ENCODE measurements at places on chromosomes 11 and 22. TPM values are rescaled to one million over a fixed set of nuclear protein-coding genes. Genes with fewer than 3 reads are reported as not detected.
A peak's percentile ranks its signal among the peaks of the same experiment; 100 is the strongest.

F2 gene
- not detected for total RNA-seq

- no peak for DNase-seq
Observed at GRCh38 chr22:19746726-19747125, 13.9 kb upstream of the TBX1 start.

GRCh38 chr11:14499178-14499559, 442 bp downstream of the COPB1 start:
- no peak for DNase-seq

GRCh38 chr11:61757213-61757862, 4.9 kb downstream of the MYRF start:
- DNase-seq = no peak

- DNase-seq = peak; percentile 59
Observed at GRCh38 chr11:121249039-121249663, 43.4 kb upstream of the SC5D start.

DNA sequence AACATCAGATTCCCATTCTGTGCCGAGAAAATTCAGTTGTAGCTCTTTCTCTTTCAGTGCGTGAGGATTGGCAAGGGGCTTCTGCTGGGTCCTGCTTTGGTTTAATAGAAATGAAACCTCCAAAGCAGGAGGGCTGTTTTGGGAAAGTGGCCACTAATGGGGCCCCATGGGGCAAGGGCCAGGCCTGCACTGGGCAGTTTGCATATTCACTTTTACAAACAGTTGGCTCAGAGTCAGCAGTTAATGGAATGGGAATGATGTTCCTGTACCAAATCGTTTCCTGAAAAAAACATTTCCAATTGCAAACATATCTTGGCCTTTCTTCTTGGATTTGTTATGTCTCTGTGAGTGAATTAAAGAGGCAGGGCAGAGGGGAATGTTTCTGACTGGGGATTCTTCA, 92.1 kb downstream of the PARVA start:
- peak; percentile 72 for DNase-seq

DNA sequence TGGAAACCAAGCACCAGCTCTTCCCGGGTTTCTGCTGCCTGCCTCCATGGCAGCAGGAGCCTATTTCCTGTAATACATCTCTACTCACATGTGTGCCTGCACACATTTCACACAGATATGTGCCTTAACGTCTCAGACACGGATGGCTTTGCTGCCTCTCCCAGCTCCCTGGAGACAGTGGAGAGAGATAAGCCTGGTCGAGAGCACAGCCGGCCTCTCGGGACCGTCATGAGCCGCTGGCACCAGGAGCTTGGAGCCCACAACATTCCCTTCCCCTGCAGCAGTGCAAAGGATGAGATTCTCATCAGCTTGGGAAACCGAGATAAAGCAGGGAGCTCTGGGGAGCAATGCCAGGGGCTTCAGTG, 587.7 kb downstream of the BRD1 start:
- no peak for DNase-seq

Measured in fibroblast of the aortic adventitia (primary cell).